ENCODE measurements at places on chromosomes 4 and X. TPM values are rescaled to one million over a fixed set of nuclear protein-coding genes. Genes with fewer than 3 reads are reported as not detected.

Gene FMR1
- total RNA-seq = 23.1 TPM

Gene NMU
- total RNA-seq = not detected

Gene CT45A2
- not detected for total RNA-seq

Gene PDE5A
- total RNA-seq = 90.4 TPM

Gene ADH7
- total RNA-seq = not detected

Gene CPXCR1
- total RNA-seq = not detected

Gene SSX2
- total RNA-seq = not detected

Gene CCDC149
- 12.6 TPM for total RNA-seq

Gene PLXNA3
- 58.3 TPM for total RNA-seq

Gene SMR3B
- total RNA-seq = not detected

Gene LAMP2
- total RNA-seq = 289 TPM

Gene TXK
- total RNA-seq = 0.26 TPM

Gene C1GALT1C1
- 59.3 TPM for total RNA-seq

Gene GATA1
- total RNA-seq = not detected

Gene GASK1B
- total RNA-seq = 96.7 TPM

Gene ANK2
- 132 TPM for total RNA-seq

Gene CLTRN
- 0.36 TPM for total RNA-seq

Gene CXCL11
- total RNA-seq = not detected

Gene H2BW2
- not detected for total RNA-seq

Gene SH3TC1
- total RNA-seq = 5.4 TPM

Gene SUPT20HL2
- not detected for total RNA-seq

Gene CYLC1
- not detected for total RNA-seq

Gene AADAT
- 2.8 TPM for total RNA-seq

Gene DMD
- total RNA-seq = 33.7 TPM

Gene IGFBP7
- total RNA-seq = 2,245 TPM

Gene ODAPH
- not detected for total RNA-seq

Gene SULT1E1
- total RNA-seq = 10.7 TPM

Gene PDCL2
- not detected for total RNA-seq

Gene TRMT10A
- 7.4 TPM for total RNA-seq

Gene FAT4
- 39.0 TPM for total RNA-seq

Gene TRIM60
- not detected for total RNA-seq

Gene FDCSP
- total RNA-seq = not detected

Gene PPP4R3C
- not detected for total RNA-seq

Gene NSG1
- total RNA-seq = 0.72 TPM

Gene FABP2
- not detected for total RNA-seq

Gene ATOH1
- total RNA-seq = not detected

Gene ARMCX2
- total RNA-seq = 167 TPM

Gene SSX1
- not detected for total RNA-seq

Gene UXT
- total RNA-seq = 70.6 TPM
